ENCODE measurements at places on chromosomes 7 and 10. TPM values are rescaled to one million over a fixed set of nuclear protein-coding genes. Genes with fewer than 3 reads are reported as not detected.

Gene RSU1
- 38.6 TPM for polyA plus RNA-seq

Gene OPALIN
- 0.50 TPM for polyA plus RNA-seq

Gene CYP2C18
- 5.4 TPM for polyA plus RNA-seq

Gene NANOS1
- 1.4 TPM for polyA plus RNA-seq

Gene AKR1E2
- polyA plus RNA-seq = 0.91 TPM

Gene SPDYE8
- not detected for polyA plus RNA-seq

Gene PLAC9
- polyA plus RNA-seq = not detected

Gene LIPF
- polyA plus RNA-seq = not detected

Gene TSPAN33
- polyA plus RNA-seq = 0.92 TPM

Gene DRGX
- 0.25 TPM for polyA plus RNA-seq

Gene USP54
- 4.4 TPM for polyA plus RNA-seq

Gene GIMAP6
- not detected for polyA plus RNA-seq

Gene PODXL
- polyA plus RNA-seq = 1.9 TPM

Gene GHRHR
- not detected for polyA plus RNA-seq

Gene OPN1SW
- 0.97 TPM for polyA plus RNA-seq

Gene ZNF800
- 11.5 TPM for polyA plus RNA-seq

Gene CYP2C19
- polyA plus RNA-seq = 0.94 TPM

Gene OR2A12
- polyA plus RNA-seq = not detected

Gene MBL2
- not detected for polyA plus RNA-seq

Gene ODAD2
- not detected for polyA plus RNA-seq

Gene NUDT13
- not detected for polyA plus RNA-seq

Gene MMP21
- not detected for polyA plus RNA-seq

Gene BAZ1B
- 8.4 TPM for polyA plus RNA-seq

Gene GPAM
- 2.8 TPM for polyA plus RNA-seq

Gene C7orf33
- not detected for polyA plus RNA-seq

Gene BMPER
- polyA plus RNA-seq = 10.9 TPM

Gene GLI3
- polyA plus RNA-seq = 0.65 TPM

Gene MICALL2
- polyA plus RNA-seq = 2.8 TPM

Gene FZD8
- polyA plus RNA-seq = 1.3 TPM

Gene MYOZ1
- not detected for polyA plus RNA-seq
